ENCODE measurements at places on chromosomes 7 and 10.
A peak's percentile ranks its signal among the peaks of the same experiment; 100 is the strongest.

- DNase-seq: no peak
Observed at GRCh38 chr7:130476297-130477150, 15.4 kb upstream of the MEST start.

- DNase-seq: no peak
Observed at GRCh38 chr7:98922392-98923187, 44.3 kb downstream of the TRRAP start.

DNA sequence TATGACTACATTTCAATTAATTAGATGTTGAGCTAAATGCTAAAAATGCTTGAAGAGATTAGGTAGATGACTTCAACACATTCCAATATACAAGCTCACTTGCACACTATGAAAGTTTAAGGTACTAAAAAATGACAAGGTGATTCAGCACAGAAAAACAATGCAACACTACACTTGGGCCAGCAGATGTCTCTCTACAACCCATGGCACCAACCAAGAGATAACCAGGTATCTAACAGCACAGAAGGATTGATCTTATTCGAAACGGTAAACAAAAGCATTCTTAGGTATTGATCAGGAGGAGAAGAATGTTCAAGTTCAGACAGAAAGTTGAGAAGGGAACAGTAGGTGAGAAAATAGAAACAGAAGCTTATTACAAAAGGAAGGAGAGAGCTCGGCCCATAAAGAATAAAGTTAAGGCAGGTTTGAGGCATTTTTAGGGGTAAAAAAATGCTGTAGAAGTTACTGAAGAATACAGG lies 248.2 kb upstream of the KLF14 start:
- peak; percentile 45 for DNase-seq

DNA sequence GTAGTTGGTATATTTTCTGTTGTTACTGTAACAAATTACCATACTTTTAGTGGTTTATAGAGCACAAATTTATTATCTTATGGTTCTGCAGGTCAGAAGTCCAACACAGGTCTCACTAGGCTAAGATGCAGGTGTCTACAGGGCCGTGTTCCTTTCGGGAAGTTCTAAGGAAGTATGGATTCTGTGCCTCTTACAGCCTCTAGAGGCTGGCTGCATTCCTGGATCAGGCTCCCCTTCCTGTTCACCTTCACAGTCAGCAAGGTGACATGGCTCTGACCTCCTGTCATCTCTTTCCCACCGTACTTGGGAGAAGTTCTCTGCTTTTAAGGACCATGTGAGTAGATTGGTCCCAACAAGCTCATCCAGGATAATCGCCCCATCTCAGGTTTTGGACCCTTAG lies 37.3 kb downstream of the BMPR1A start:
- no peak for DNase-seq

GRCh38 chr7:143252006-143252405 lies 11.2 kb upstream of the GSTK1 start:
- no peak for DNase-seq

DNA sequence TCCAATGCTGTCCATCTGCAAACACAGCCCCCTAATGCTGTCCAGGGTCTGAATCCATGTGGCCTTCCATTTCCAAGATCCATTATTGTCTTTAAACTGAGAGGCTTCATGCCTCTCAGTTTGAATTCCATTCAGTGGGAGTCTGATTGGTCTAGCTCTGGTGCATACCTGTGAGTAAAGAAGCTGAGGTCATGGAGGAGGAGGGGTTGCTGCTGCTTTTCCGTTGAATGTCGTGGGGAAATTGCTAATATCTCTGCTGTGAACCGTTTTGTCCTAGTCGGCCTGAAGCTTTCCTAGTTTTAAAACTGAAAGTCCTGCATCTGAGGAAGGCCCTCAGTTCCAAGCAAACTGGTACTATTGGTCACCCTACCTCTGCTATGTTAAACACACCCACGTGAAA lies 17.7 kb downstream of the SH2D4B start:
- no peak for DNase-seq

DNA sequence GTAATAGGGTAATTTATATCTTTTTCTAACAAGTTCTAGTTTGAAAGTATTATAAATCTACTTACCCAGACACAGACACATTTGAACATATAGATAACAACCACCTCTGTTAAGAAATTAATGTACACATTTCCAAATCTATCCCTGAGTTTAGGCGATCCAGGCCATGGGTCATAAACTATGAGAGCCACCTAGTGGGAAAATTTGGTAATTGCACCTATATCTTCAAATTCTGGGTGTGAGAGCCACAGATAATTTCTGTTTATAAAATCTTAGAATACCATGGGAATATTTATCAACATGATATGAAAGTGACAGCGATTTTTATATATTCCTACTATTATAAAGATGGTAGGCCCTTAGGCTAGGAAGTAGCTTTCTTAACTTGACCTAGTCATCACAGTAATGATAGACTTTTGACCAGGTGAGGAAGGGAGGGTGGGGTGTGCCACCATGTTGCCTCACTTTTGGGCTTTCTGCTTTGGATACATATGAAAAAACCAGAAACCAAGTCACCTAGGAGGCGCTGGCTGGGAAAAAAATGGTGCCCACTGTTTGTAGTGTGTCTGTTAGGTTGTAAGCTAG lies 8.0 kb upstream of the EPHA1 start:
- DNase-seq: peak; percentile 66

DNA sequence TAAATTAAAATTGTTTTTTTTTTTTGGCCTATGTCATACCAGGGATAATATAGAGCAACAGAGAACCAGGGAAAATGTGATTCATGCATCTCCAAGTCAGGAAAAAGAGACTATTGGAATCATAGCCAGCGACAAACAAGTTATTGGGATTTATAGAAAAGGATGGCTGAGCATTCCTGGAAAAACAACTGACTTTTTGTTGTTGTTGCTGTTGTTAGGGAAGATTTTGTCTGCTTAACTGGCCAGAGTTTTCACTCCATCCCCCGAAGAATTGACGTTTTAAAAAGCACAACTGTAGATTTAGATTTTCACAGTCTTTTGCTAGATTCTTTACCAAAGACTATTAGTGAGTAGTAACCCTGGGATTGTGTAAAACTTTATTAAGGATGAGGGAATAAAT lies 112.4 kb downstream of the TBXAS1 start:
- no peak for DNase-seq
